ENCODE measurements at places on chromosomes 5 and 9.

GRCh38 chr5:124701873-124702425, 44.5 kb downstream of the ZNF608 start:
- no peak for DNase-seq

GRCh38 chr5:126875303-126875785, 98.4 kb downstream of the LMNB1 start:
- DNase-seq, result no peak

DNA sequence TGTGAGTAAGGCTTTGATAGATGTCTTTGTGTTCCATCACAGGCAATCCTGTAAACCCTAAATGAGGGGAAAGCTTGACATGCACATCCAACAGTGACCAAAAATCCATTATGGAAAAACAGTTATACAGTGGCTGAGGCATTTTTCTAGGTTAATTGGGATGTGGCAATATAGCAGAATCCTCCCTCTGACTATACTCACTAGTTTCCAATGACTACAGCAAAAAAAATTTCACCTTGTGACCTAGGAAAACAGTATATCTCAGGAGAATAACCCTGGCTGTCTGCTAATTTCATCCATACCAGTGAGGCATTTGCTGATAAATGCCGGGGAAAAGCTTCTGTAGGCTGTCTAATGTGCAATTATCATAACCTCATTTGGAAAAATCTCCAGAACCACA, 49.9 kb upstream of the SNCAIP start:
- no peak for DNase-seq

DNA sequence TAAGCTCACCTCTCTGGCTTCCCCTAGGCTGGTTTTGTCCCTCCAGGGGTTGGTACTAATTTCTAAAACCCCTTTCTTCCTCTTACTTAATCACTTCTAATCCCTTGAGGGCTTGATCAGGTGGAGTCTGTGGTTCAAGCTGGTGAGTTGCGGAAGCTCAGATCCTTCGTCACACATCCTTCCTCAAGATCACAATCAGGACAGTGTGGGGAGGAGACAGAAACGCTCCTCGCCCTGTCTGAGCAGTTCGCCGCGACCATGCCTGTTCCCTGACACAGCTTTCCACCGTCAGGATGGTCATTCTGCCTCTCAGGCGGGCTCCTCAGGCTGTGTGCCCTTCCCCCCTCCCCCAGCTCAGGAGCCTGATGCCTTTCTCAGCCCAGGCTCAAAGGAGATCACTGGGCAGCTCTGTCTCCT, 24.3 kb downstream of the CPLX2 start:
- no peak for DNase-seq
